Activated CD8-positive, alpha-beta memory T cell treated with anti-CD3 and anti-CD28 coated beads, Interleukin-2, amount 10 ng/mL, durations not matched to agents 7 days and 5 days (primary cell): ENCODE measurements at places on chromosomes 5 and 9. TPM values are rescaled to one million over a fixed set of nuclear protein-coding genes. Genes with fewer than 3 reads are reported as not detected.
A peak's percentile ranks its signal among the peaks of the same experiment; 100 is the strongest.

- DNase-seq = no peak
Measured at GRCh38 chr5:133147411-133147810, 95.6 kb downstream of the HSPA4 start.

DNA sequence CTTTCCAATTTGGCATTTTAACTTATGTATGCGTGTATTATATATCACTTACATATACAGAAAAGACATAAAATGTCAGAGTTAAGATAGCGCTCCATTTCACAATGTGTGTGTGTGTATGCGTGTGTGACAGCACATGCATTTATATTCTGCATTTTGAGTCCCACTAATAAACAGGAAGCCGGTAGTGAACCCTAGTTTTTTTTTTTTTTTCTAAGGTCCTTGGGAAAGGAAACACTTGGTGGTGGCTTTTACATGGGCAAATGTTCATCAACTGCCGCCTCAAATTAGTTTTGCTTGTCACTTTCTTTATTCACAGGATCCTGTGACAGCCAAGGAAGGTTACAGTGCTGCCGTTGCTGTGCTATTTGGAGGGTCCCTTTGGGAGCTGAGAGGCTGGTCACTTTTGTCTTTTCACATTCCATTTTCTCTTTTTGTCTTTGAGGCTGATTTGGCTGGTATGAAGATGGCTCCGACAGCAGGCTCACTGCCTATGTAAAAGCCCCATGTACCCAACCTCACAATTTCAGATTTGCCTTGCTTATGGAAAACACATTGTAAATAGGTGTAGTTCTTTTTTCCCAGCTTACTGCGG is 298.9 kb downstream of the CSNK1G3 start:
- DNase-seq = no peak

GRCh38 chr5:178577944-178578343 is 12.2 kb downstream of the COL23A1 start:
- no peak for DNase-seq

- no peak for DNase-seq
Measured at GRCh38 chr9:19498015-19498414, 89.2 kb downstream of the ACER2 start.

DNA sequence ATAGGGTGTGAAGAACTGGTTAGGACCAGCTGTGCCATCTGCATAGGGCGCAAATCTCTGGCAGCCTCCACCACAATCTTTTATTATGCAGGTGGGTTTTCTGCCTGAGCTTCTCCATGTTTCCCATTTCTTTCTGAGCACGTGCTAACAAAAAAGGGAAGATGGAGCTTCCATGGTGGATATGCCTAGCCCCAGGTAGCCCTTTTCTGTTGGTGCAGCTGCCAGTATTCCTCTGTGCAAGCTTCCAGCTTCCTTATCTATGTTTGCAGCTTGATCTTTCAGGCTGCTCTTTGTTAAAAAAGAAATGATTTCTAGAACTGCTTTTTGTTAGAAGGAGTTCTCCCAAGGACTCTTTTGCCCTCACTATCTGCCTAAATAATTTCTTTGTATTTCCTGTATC is 95.0 kb upstream of the EPB41L4A start:
- no peak for DNase-seq

- no peak for DNase-seq
Measured at GRCh38 chr9:115088860-115089259, 29.1 kb downstream of the TNC start.

- DNase-seq = no peak
Measured at GRCh38 chr5:157511651-157512644, 51.9 kb downstream of the NIPAL4 start.

DNA sequence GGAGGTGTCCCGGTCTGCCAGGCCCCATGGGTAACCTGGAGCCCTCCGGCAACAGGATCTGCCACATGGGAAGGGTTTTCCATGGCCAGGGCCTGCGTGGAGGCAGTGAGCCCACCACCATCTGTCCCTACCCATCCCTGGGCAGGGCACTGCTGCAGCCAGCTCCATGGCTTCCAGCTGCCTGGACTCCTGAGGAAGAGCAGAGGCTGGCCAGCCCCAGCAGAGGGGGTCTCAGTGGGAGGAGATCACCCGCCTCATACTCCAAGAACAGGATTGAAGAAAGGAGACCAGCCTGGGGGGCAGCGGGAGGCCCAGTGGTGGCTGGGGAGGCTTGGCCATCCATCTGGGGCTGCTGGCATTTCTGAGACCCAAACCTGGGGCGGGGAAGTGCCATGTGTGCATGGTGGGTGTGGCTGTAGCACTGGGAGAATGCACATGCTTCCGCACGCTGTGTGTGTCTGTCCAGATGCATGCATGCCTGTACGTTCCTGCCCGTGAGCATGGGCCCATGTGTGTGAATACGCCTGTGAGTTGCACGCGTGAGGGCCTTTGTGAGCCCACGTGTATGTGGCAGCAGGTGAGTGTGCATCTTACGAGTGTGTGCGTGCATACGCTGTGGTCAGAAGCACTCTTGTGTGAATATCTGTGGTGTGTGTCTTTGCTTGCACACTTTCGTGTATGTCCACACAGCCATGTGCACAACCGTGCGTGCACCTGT is 78.5 kb downstream of the LMX1B start:
- no peak for DNase-seq

GRCh38 chr9:92528522-92528849 is 7.3 kb downstream of the ECM2 start:
- no peak for DNase-seq

GRCh38 chr5:56369361-56369811 is 136.3 kb upstream of the ANKRD55 start:
- DNase-seq = no peak

GRCh38 chr9:120895951-120896350 is 19.0 kb upstream of the PHF19 start:
- DNase-seq = no peak

- DNase-seq = no peak
Measured at GRCh38 chr5:5980538-5980895, 397.8 kb downstream of the MED10 start.

DNA sequence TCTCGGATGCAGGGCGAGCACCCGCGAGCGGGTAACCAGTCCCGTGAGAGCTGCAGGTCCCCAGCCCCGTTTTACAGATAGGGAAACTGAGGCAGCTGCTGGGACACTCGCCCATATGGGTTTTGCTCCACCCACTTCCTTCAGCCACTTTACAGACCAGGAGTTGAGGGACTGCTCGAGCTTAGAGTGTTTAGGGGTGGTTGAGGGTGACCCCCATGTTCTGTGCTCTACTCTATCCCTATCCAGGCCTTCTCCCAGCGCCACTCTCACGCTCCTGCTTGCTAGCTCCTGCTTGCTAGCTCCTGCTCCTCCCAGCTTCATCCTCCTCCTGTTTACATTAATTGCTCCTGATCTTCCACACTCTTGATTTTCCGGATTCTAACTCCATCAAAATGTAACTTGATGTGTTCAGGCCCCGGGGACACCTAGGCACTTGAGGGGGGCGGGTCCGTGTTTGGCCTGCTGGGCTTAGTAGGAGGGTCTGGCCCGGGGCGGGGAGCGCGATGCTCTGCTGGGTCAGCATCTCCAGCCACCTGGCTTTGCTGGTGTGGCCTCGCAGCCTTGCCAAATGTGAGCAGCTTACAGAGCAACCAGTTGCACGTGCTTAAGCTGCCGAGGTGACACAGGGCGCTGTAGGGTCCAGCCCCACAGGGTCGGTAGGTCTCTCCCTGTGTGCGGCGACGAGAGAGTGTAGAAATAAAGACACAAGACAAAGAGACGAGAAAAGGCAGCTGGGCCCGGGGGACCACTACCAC is 1.5 kb upstream of the PTGES2 start:
- DNase-seq = no peak

GRCh38 chr5:10328323-10328722 is 20.6 kb upstream of the CMBL start:
- no peak for DNase-seq

DNA sequence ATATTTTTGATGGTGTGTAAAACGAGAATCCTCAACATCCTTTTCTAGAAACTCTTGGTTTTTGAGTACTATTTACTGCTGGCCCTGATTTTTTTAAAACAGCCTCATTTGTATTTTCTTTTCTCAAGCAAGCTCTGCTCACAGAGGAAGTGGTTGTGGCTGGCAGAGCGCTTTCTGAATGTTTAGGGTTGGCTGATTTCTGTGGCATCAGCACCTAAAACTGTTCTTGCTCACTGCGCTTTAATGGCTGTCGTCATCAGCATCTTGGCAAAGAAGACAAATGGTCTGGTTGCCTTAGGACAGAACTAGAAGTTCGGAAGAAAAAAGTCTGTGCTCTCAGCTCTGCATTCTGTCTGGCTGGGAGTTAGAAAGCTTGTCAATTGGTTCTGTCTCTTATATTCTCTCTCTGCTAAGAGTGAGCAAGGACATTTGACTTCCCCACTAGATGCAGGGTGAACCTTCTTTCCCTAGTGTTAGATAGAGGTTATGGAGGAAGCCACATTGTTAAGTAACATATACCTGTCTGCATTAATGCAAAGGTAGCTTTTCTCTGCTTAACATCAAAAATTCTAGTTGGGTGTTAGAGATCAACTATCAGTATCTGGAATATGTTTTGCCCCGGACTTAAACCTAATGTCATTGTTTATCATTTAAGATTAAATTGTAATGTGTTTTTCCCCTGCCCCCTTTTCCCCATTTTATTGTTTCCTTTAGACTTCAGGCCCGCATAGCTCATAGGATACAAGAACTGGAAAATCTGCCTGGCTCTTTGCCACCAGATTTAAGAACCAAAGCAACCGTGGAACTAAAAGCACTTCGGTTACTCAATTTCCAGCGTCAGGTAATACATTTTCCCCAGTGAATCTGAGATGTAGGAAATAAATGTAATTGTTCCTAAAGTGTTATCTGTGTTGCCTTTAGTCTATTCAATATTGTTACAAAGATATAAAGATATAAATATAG is 39.0 kb downstream of the SMARCA2 start:
- peak; percentile 92 for DNase-seq

CDC26 gene
- total RNA-seq = 25.6 TPM

SMIM33 gene
- 0.26 TPM for total RNA-seq

PCDH12 gene
- total RNA-seq = 0.12 TPM

OTULIN gene
- total RNA-seq = 123 TPM

BAAT gene
- total RNA-seq = not detected

CCDC192 gene
- total RNA-seq = not detected

PCDHB4 gene
- total RNA-seq = not detected

NTRK2 gene
- total RNA-seq = 0.12 TPM

CDKN2B gene
- total RNA-seq = 5.9 TPM

SLC25A46 gene
- 61.2 TPM for total RNA-seq
